ENCODE measurements at places on chromosomes 2 and 18. TPM values are rescaled to one million over a fixed set of nuclear protein-coding genes. Genes with fewer than 3 reads are reported as not detected.

Gene ONECUT2
- 0.29 TPM for total RNA-seq

Gene AFG3L2
- 36.6 TPM for total RNA-seq

Gene STK16
- 31.6 TPM for total RNA-seq

Gene UGT1A8
- total RNA-seq: 0.10 TPM

Gene ICOS
- total RNA-seq: not detected

Gene AOX1
- total RNA-seq: 4.6 TPM

Gene RUFY4
- total RNA-seq: not detected

Gene RNASEH1
- total RNA-seq: 47.3 TPM

Gene FAM228A
- total RNA-seq: not detected

Gene ABCA12
- total RNA-seq: 0.23 TPM

Gene SH3BP4
- total RNA-seq: 38.9 TPM

Gene CHRNG
- not detected for total RNA-seq

Gene RNF144A
- total RNA-seq: 8.9 TPM

Gene TXNDC2
- total RNA-seq: 0.06 TPM

Gene NT5DC4
- 0.94 TPM for total RNA-seq

Gene ALPP
- 18.1 TPM for total RNA-seq

Gene GPR45
- not detected for total RNA-seq
